Thoracic aorta (tissue), 2 donors: ENCODE measurements at places on chromosomes 2 and 18.

- H3K36me3 ChIP-seq = peaks cover 14% of the 10 kb centered on the region
- peak overlapping the region; percentile 99 for H3K27ac ChIP-seq
- peaks cover 8% of the 10 kb centered on the region for H3K4me1 ChIP-seq
- DNase-seq = no peak
Observed at GRCh38 chr2:178450524-178450773, 526 bp downstream of the PRKRA start.

DNA sequence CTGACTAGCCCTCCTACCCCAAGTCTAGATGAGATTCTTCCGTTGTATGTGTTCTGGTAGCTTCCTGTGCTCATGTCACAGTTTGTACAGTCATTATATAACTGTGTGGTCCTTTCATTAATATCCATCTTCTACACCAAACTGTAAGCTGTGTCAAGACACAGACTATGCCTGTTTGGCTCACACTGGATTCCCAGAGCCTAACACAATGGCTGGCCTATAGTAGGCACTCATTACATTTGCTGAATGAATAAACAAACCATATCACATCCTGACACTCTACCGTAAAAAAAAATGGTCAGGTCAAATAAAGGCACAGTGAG, 72.6 kb downstream of the ANKRD44 start:
- H3K27me3 ChIP-seq = no peaks in the 10 kb centered on the region
- peaks cover 11% of the 10 kb centered on the region for H3K4me1 ChIP-seq
- no peaks in the 10 kb centered on the region for H3K36me3 ChIP-seq
- no peak overlapping the region for H3K27ac ChIP-seq

- no peaks in the 10 kb centered on the region for H3K36me3 ChIP-seq
- H3K4me1 ChIP-seq = peaks cover 26% of the 10 kb centered on the region
- no peak overlapping the region for H3K4me3 ChIP-seq
- H3K27me3 ChIP-seq = no peaks in the 10 kb centered on the region
Observed at GRCh38 chr2:241564596-241565410, 6.3 kb downstream of the BOK start.

DNA sequence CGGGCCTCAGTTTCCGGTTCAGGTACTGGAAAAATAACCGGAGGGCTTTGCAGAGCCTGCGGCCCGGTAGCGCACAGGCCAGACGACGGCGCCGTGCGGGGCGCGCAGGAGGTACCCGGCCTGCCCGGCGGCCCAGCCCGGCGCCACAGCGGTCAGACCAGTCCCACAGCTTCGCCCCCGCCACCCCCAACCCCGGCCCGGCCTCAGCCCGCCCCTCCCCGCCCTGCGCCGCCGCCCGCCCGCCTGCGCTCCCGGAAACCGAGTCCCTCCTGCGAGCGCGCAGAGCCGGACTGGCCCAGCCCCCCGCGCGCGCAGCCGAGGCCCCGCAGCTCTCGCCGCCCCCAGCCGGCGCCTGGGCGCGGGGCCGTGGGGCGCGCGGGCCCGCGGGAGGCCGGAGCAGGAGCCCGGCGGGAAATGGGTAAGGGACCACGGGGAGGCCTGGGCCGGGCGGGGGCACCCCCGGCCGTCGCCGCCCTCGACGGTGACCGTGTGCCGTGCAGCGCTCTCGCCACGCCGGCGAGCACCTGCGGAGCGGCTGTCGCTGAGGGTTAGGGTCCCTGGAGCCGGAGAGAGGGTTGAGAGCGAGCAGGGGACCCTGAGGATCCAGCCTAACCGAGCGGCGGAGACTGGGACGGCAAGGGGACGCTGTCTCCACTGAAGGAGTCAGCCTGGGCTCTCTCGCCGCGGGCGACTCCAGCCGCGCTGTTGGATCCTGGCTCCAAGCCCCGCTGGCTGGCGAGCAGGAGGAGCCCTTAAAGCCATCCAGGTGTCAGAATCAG, 16.5 kb upstream of the PSD4 start:
- H3K36me3 ChIP-seq = no peaks in the 10 kb centered on the region
- no peak overlapping the region for H3K27ac ChIP-seq
- H3K4me1 ChIP-seq = no peaks in the 10 kb centered on the region
- no peaks in the 10 kb centered on the region for H3K27me3 ChIP-seq
- no peak for DNase-seq

GRCh38 chr2:241003369-241003768, 5.0 kb downstream of the SNED1 start:
- H3K27ac ChIP-seq = no peak overlapping the region
- no peak for DNase-seq
- peak overlapping the region; percentile 2 for H3K4me3 ChIP-seq
- H3K27me3 ChIP-seq = no peaks in the 10 kb centered on the region
- peaks cover 7% of the 10 kb centered on the region for H3K4me1 ChIP-seq

DNA sequence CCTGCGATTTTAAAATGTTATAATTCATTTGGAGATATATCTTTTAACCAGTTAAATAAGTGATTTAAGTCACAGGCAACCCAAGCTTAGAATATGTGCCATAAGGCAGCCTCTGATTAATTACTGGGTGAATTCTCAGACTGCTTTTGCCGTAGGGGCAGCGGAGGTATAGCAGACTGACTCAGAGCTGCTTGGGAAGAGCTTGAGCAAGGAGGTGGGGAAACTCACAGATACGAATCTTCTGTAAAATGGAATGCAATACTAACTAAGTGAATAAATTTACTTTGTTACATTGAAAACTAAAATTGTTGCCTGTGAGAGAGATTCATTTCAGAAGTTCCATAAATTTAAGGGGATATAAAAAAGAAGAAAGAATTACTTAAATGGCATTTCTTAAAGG, 115.4 kb downstream of the KYNU start:
- H3K27me3 ChIP-seq = no peaks in the 10 kb centered on the region
- no peak for DNase-seq
- H3K36me3 ChIP-seq = no peaks in the 10 kb centered on the region
- no peak overlapping the region for H3K4me3 ChIP-seq
- H3K27ac ChIP-seq = no peak overlapping the region

DNA sequence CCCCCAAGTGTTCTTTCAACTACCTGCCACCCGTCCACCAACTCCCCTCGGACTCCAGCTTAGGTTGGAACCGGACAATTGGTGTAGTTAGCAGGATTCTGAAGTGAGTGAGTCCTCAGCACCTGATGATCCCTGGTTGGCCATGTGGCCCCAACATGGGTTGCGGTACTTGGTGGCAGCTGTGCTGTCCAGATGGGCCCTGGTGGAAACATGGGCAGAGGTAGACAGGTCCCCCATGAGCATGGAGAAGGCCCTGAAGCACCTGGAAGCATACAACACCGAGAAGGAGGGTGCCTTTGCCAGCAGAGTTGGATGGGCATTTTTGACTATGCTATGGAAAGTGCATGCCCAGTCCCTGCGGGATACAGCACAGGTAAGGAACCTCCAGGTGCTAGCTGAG, 11.0 kb upstream of the C2orf42 start:
- H3K4me1 ChIP-seq = no peaks in the 10 kb centered on the region
- H3K27me3 ChIP-seq = no peaks in the 10 kb centered on the region
- H3K4me3 ChIP-seq = no peak overlapping the region
- no peak overlapping the region for H3K27ac ChIP-seq
- DNase-seq = no peak

- H3K27me3 ChIP-seq = no peaks in the 10 kb centered on the region
- DNase-seq = no peak
- H3K36me3 ChIP-seq = no peaks in the 10 kb centered on the region
- no peak overlapping the region for H3K27ac ChIP-seq
Observed at GRCh38 chr2:13676269-13676668, 956.2 kb upstream of the LRATD1 start.

GRCh38 chr18:37222354-37222998, 343.1 kb downstream of the CELF4 start:
- H3K36me3 ChIP-seq = no peaks in the 10 kb centered on the region
- DNase-seq = no peak
- no peak overlapping the region for H3K4me3 ChIP-seq
- no peak overlapping the region for H3K27ac ChIP-seq

- H3K27ac ChIP-seq = no peak within 1 kb of the TSS
- H3K4me3 ChIP-seq = peak within 1 kb of the TSS; percentile 59
- no peak for DNase-seq
- H3K36me3 ChIP-seq = no peaks in the 10 kb centered on the region
- no peaks in the 10 kb centered on the region for H3K4me1 ChIP-seq
- peaks cover 7% of the 10 kb centered on the region for H3K27me3 ChIP-seq
Observed at GRCh38 chr18:61333271-61333745, at the start of gene CDH20. Gene CDH20, plus strand, starts transcription at chr18:61333430.
